H9 (cell line): ENCODE measurements at places on chromosomes 7 and 10. TPM values are rescaled to one million over a fixed set of nuclear protein-coding genes. Genes with fewer than 3 reads are reported as not detected.
A peak's percentile ranks its signal among the peaks of the same experiment; 100 is the strongest.

DNA sequence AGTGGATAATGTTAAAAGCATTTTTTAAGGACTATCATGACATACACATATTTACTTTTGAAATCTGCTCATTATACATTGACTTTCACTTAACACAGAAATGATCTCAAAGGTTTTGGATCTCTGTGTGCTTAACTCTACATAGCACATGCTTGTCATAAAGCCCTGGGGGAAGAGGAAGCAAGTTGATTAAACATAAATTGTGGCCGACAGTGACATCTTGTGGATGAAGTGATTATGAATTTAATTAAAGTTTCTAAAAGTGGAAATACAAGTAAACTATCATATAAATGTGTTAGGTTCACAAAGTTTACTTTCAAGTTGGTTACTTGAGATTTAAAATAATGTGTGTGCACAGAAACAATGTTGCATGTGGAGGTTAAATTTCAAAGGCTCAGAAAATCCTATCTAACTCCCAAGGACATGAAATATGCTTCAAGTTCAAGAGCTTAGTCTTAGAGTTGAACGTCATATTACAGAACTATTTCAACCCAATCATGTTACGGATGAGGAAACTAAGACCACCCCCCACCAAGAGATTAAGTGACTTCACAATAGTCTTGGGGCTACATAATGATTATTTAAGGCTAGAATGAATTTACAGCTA, 1247.8 kb downstream of the GATA3 start:
- no peaks in the 10 kb centered on the region for H3K4me1 ChIP-seq
- no peaks in the 10 kb centered on the region for H3K27me3 ChIP-seq
- DNase-seq: no peak
- no peak overlapping the region for H3K4me3 ChIP-seq

- H3K36me3 ChIP-seq: peaks cover 2% of the 10 kb centered on the region
- H3K27me3 ChIP-seq: no peaks in the 10 kb centered on the region
- no peak overlapping the region for H3K27ac ChIP-seq
- no peaks in the 10 kb centered on the region for H3K4me1 ChIP-seq
- DNase-seq: no peak
- no peak overlapping the region for H3K4me3 ChIP-seq
Observed at GRCh38 chr10:50452603-50453002, 171.2 kb downstream of the SGMS1 start.

- no peak overlapping the region for H3K27ac ChIP-seq
- H3K27me3 ChIP-seq: no peaks in the 10 kb centered on the region
- H3K36me3 ChIP-seq: peaks cover 91% of the 10 kb centered on the region
- no peak overlapping the region for H3K4me3 ChIP-seq
- no peak for DNase-seq
Observed at GRCh38 chr7:131501422-131501821, 55.0 kb downstream of the PODXL start.

DNA sequence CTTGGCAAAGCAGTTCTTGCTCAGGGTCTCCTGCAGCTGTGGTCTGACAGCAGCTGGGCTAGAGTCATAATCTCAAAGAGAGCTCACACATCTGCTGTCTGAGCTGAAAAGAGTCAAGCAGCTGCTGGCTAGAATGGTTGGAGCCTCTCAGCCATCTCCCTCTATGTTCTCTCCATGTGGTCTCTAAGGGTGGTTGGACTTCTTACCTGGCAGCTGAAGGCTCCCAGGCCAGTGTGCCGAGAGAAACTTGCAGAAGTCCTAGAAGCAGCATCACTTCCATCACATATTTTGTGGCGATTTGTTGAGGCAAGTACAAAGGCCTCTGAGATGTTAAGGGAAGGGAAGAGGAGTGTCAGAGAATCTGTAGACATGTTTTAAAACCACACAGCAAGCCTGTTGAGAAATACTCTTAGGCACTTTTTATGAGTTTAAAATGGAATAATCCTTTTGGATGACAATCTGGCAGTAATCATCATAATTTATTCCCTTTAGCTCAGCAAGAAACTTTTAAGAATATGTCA, 93.2 kb downstream of the REEP3 start:
- H3K27ac ChIP-seq: no peak overlapping the region
- DNase-seq: no peak

DNA sequence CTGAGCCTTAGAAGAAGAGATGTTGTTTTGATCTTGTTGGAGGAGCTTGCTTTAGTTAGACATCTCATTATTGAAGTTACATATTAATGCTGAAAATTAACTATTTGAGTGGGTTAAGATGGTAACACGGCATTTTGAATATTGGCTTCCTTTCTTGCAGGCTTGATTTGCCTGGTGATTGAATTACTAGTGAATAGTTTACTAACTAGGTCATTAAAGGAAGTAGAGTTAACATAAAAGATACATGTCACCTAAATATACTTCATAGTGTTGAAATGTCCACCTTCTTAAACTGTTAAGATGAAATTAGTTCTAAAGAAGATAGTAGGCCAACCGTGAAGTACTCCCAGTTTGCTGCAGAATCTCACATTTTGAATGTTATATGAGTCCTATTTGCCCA, 18.5 kb downstream of the MPLKIP start:
- no peaks in the 10 kb centered on the region for H3K36me3 ChIP-seq
- H3K4me1 ChIP-seq: no peaks in the 10 kb centered on the region
- H3K27ac ChIP-seq: no peak overlapping the region
- no peak overlapping the region for H3K4me3 ChIP-seq
- DNase-seq: no peak

DNA sequence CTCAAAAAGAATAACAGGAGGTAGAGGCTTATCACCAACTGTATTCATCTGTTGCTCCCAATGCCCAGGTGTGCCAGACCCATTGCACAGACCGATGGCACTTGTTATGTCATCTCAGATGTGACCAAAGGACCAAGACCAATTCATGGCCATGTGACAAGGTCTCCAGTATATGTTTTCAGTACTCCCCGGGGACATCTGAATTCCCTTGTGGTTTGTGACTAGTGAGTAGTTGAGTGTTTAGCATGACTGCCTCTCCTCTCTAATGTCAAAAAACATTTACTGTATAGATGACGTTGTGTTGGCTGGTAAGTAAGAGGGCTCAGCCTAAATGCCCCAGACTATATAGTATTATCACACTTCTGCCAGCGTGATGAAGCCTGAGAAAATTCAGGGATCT, 202.1 kb upstream of the SMIM30 start:
- H3K4me1 ChIP-seq: no peaks in the 10 kb centered on the region
- H3K4me3 ChIP-seq: no peak overlapping the region
- H3K27ac ChIP-seq: no peak overlapping the region
- H3K27me3 ChIP-seq: no peaks in the 10 kb centered on the region

GRCh38 chr7:101911800-101912715, 94.6 kb downstream of the CUX1 start:
- no peaks in the 10 kb centered on the region for H3K27me3 ChIP-seq
- H3K27ac ChIP-seq: no peak overlapping the region
- DNase-seq: no peak
- peaks cover 6% of the 10 kb centered on the region; the same call in 1 of the 2 replicates for H3K4me1 ChIP-seq

DNA sequence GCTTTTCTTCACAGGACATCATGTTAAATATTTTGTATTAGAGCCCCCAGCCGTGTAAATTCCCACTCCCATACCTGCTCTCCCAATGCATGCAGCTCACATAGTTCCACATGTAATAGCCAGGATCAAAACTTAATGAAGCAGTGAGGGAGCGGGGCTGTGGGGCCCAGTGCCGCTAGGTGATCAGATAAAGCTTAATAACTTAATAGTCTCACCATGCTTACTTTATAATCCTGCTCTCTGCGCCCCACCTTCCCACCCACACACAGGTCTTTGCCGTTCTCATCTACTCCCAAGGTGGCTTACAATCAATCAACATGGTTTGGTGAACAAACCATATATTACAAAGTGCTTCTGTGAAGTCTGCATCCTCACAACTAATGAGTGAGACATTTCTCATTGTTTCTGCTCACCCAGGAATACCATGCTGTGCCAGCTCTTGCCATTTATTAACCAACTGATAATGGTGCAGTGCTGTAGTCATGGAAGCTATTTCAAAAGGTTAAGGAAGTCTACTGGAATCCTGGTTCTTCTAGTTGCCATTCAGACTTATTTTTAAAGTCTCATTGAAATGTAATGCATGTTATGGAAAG, 156.4 kb downstream of the CTTNBP2 start:
- H3K4me1 ChIP-seq: no peaks in the 10 kb centered on the region
- H3K27ac ChIP-seq: no peak overlapping the region

DNA sequence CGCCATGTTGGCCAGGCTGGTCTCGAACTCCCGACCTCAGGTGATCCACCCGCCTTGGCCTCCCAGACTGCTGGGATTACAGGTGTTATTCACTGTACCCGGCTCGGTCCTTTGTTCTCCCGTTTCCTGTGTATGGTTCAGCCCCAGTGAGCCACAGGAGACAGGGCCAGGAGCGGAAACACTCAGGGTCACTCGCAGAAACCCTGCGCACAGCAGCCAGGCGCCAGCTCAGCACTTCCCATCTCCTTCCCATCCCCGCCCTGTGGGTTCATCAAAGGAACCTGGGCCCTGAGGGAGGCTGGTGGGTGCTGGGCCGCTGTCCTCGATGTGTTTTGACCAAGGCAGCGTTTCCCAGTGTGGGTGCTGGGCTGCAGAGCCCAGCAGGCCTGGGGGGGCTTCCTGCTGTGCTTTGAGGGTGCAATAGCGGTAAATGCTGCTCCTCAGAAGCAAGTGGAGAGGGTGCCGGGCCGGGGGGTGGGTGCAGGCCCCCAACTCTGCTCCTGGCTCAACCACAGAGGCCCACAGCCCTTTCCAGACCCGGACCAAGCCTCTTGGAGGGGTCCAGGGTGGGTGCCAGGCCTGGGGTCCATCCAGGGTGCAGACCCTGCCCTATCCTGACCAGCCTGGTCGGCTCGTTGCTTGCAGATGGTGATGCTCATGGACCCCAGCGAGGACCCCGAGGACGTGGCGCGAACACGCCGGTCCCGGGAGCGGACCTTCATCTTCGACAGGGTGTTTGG, 15.3 kb upstream of the CHST12 start:
- no peak overlapping the region for H3K4me3 ChIP-seq
- H3K36me3 ChIP-seq: no peaks in the 10 kb centered on the region
- no peak for DNase-seq
- no peak overlapping the region for H3K27ac ChIP-seq
- H3K4me1 ChIP-seq: no peaks in the 10 kb centered on the region

DNA sequence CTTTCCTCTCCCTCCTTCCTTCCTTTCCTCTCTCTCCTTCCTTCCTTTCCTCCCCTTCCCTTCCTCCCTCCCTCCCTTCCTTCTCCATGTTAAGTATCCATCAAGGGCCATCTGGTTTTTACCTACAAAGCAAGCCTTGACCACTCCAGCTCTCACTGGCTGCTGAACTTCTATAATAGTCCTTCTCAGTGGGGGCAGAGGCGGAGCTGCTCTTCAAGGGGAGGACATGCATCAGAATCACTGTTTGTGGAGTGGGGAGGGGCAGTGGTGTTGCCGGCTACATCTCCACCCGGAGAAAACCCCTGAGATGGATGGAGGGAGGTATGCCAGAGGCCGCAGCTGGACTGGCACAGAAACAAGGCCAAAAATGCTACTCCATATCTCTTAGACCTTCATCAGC, 25.9 kb downstream of the LAMB1 start:
- H3K4me1 ChIP-seq: peaks cover 9% of the 10 kb centered on the region; the same call in 1 of the 2 replicates
- no peaks in the 10 kb centered on the region for H3K27me3 ChIP-seq
- no peak overlapping the region for H3K27ac ChIP-seq

DNA sequence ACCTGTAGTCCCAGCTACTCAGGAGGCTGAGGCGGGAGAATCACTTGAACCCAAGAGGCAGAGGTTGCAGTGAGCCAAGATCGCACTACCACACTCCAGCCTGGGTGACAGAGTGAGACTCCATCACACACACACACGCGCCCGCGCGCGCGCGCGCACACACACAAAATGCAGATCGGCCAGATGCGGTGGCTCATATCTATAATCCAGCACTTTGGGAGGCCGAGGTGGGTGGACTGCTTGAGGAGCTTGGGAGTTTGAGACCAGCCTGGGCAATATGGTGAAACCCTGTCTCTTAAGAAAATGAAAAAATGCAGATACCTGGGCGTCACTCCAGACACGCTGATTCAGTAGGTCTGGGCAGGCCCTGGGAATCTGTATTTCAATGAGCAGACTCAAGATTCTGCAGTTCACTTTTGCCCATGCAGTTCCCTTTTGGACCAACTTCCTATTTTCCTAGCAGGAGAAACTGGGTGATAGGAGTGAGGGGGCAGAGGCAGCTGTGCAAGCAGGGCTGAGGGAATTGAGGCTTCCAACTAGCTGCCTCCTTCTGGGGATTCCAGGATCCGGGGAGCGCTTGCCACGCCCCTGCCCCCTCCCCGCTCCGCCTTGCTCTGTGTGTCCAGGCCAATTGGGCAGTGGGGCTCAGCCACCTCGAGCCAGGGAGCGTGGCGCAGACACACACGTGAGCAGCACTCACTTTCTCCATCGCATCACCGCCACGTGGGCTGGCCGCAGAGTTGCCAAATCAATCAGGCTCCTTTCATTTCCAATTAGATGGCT, 173.6 kb downstream of the SH3PXD2A start:
- no peaks in the 10 kb centered on the region for H3K36me3 ChIP-seq
- H3K27ac ChIP-seq: no peak overlapping the region
- DNase-seq: no peak

- DNase-seq: no peak
- H3K27ac ChIP-seq: no peak overlapping the region
- H3K36me3 ChIP-seq: no peaks in the 10 kb centered on the region; the same call in 1 of the 2 replicates
Observed at GRCh38 chr7:147196481-147196880, 1079.9 kb downstream of the CNTNAP2 start.

GRCh38 chr10:42491001-42491592, 147.3 kb downstream of the ZNF33B start:
- H3K27me3 ChIP-seq: no peaks in the 10 kb centered on the region
- no peaks in the 10 kb centered on the region for H3K4me1 ChIP-seq
- 0 out of 2 replicates have a peak, but pooled peaks cover 8% of the 10 kb centered on the region for H3K36me3 ChIP-seq
- no peak for DNase-seq
- no peak overlapping the region for H3K27ac ChIP-seq

- no peak for DNase-seq
- no peaks in the 10 kb centered on the region for H3K36me3 ChIP-seq
- H3K4me1 ChIP-seq: no peaks in the 10 kb centered on the region
- H3K4me3 ChIP-seq: no peak overlapping the region
- no peak overlapping the region for H3K27ac ChIP-seq
- no peaks in the 10 kb centered on the region; the same call in 1 of the 2 replicates for H3K27me3 ChIP-seq
Observed at GRCh38 chr7:107726356-107727130, 17.4 kb upstream of the CBLL1 start.

GRCh38 chr10:51910596-51910995, 211.2 kb upstream of the CSTF2T start:
- H3K4me3 ChIP-seq: peak overlapping the region; percentile 62
- H3K27me3 ChIP-seq: no peaks in the 10 kb centered on the region
- peak overlapping the region; percentile 82 for H3K27ac ChIP-seq
- peaks cover 14% of the 10 kb centered on the region for H3K36me3 ChIP-seq

- H3K4me3 ChIP-seq: no peak overlapping the region
- no peaks in the 10 kb centered on the region; the same call in 1 of the 2 replicates for H3K27me3 ChIP-seq
- peaks cover 4% of the 10 kb centered on the region; the same call in 1 of the 3 replicates for H3K36me3 ChIP-seq
- DNase-seq: no peak
- H3K27ac ChIP-seq: no peak overlapping the region
Observed at GRCh38 chr10:116613471-116613870, 7.3 kb upstream of the PNLIPRP2 start.

- H3K36me3 ChIP-seq: no peaks in the 10 kb centered on the region
- no peak for DNase-seq
- no peaks in the 10 kb centered on the region for H3K4me1 ChIP-seq
Observed at GRCh38 chr7:100764841-100765240, 31.4 kb downstream of the ZAN start.

- H3K4me1 ChIP-seq: no peaks in the 10 kb centered on the region
- peak overlapping the region; percentile 7; the same call in 1 of the 2 replicates for H3K4me3 ChIP-seq
- H3K27ac ChIP-seq: no peak overlapping the region
- H3K36me3 ChIP-seq: no peaks in the 10 kb centered on the region
- peaks cover 49% of the 10 kb centered on the region for H3K27me3 ChIP-seq
Observed at GRCh38 chr10:27747096-27747451, 1.5 kb upstream of the MKX start.

NKX2-3 gene
- not detected in 2 replicates for total RNA-seq

CPA1 gene
- total RNA-seq: not detected in 2 replicates

GDF2 gene
- not detected in 2 replicates for total RNA-seq

MCM10 gene
- 63.9 and 67.4 TPM in 2 replicates for total RNA-seq

GJD4 gene
- not detected in 2 replicates for total RNA-seq
